ENCODE measurements at places on chromosomes 16 and 17.
A peak's percentile ranks its signal among the peaks of the same experiment; 100 is the strongest.

DNA sequence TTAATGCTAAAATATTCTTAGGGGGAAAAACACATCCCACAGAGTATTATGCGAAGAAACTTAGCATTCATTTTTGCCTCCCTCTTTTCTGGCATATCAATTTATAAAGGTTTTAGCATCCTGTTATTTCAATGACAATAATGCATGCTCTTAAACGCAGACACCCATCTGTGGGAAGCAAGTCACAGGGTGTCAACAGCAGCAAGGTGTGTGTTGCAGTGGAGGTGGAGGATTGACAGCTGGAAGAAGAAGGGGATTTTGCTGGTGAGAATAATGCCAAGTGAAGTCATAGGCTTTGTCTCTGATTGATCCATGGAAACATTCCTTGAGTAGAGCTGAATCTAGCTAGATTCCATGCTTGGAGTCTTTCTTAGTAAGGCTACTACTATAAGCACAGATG is 498.1 kb downstream of the NPIPA7 start:
- no peak for DNase-seq

- DNase-seq = no peak
These were observed 309.8 kb downstream of the XYLT1 start for GRCh38 chr16:17160920-17161431.

DNA sequence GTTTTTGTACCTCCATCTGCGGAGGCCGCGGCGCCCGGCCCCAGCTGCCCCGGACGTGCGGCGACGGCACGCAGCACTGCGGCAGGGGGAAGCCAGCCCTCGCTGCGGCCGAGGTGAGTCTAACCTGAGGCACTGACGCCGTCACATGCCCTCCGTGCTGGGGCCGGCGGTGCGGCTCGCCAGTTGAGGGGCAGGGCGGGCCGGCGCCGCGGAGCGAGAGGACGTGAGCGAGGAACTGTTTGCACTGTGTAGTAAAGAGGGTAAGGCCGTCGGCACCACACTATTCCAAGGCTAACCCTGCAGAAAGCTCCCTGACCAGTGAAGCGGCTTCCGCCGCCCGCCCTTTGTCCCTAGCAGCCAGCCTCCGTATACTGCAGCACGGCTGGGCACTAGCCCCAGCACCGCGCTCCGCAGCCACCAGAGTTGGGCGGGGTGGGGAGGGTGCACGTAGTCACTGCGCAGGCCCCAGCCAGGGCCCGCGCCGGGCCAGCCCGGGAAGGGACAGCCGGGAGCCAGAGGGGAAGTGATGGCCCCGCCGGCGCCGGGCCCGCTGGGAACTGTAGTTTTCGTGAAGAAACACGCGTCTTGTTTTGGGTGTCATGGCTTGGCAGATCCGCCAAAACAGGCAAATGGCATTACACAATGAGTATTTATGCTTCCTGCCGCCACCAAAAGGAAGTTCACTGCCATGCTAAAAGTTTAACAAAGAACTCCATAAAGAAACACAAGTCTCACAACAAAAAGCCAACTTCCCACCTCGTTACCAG is 580 bp upstream of the KANSL1 start:
- DNase-seq = peak; percentile 63

DNA sequence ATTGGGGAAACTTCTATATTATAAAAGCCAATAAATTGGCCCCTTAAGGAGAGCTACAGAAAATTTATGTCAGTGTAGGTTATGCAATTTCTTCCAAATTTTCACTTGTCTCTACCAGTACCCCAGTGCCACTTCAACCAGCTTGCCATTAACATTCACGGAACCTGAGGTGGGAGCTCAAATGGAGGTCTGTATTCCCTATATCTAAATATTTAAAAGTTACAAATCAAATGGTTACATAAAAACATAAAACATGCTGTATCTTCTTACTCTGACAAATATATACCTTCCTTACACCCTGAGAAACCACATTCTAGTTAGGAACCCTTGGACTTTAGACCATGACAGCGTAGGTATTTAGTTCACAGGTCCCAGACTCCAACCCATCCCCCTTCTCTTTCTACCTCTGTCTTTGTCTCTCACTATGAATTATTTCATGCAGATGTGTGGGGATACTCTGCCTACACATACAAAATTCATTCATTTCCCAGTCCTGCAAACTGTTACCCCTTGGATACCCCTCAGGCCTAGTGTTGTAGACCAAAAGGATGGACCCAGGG is 127.8 kb upstream of the PMFBP1 start:
- no peak for DNase-seq

DNA sequence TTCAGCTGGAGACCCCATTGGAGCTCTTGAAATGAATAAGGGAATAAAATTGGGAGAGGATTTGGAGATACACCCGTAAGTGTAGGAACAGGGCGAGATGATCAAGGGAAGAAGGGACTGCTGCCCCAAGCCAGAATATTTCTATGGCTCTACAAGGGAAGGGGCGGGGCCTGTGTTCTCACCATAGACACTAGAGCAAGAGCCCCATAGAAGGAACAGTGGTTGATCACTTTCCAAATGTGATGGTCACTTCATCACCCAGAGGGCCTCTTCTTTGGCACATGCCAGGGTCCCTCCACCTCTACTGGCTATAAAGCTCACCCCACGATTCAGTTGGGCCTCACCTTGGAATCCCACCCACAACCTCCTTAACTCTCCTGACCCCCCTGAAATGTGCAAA is 25.0 kb downstream of the GPRC5B start:
- no peak for DNase-seq

DNA sequence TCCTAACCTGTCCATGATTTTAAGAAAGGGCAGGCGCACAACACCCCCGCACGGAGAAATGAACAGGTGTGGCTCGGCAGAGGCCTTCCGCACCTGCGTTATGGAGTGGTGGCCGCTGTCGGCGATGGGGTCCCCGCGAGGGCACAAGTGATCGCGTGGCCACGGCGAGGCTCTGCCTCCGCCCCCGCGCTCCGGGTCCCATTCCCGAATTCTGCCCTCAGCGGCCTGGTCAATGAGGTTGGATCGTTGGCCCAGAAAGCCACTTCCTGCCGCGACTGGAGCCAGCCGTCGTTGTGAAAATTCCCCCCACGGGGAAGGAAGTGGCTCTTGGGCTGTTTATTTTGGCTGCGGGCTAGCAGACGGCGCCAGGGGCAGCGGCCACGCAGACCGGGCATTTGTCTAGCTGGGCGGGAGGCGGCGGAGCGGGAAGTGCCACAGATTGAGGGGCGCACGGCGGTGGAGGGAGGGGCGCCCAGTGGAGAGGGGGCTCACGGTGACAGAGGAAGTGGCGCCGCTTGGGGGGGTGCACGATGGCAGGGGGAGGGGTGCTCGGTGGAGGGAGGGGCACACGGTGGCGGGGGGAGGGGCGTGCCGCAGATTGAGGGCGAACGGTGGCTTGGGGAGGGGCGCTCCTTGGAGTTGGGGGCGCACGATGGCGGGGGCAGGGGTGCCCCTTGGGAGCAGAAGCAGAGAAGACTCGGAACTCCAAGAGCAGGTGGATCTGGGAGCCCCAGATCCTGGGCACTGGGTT is 25.0 kb downstream of the MRC2 start:
- no peak for DNase-seq

DNA sequence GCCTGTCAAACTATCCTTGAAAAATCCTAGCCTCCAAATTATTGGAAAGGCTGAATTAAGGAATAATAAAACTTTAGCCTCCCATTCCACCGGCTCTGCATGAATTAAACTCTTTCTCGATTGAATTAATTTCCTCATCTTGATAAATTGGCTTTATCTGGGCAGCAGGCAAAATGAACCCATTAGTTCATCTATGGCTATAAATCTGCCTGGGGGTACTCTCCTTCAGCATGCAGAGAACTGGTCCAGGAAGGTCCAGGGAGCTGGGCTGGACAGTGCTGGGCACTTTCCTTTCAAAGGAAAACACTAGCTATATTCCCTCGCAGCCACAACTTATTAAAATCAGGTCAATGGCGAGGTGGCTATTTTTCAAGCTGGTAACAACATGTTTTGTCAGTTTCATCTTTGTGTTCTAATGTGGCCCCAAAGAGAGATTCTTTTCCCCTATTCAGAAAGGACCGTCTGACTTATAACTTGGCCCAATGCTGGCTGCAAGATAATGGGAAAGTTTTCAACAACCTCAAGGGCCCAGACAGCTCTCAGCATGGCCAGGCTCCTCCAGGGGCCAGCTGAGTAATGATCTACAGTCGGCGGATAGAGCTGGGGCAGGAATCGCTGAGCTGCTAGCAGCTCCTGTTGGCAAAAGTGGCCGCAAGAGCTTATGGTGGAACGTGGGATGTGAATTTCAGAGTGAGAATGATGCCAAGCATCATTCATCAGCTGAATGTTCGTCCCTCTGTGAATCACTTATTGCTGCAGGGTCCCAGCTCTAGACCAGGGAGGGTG is 326.9 kb downstream of the SLC39A11 start:
- no peak for DNase-seq
